ENCODE measurements at places on chromosomes 12 and 14. TPM values are rescaled to one million over a fixed set of nuclear protein-coding genes. Genes with fewer than 3 reads are reported as not detected.
A peak's percentile ranks its signal among the peaks of the same experiment; 100 is the strongest.

- DNase-seq, result no peak
Measured at GRCh38 chr14:72444701-72445100, 449.2 kb downstream of the DPF3 start.

DNA sequence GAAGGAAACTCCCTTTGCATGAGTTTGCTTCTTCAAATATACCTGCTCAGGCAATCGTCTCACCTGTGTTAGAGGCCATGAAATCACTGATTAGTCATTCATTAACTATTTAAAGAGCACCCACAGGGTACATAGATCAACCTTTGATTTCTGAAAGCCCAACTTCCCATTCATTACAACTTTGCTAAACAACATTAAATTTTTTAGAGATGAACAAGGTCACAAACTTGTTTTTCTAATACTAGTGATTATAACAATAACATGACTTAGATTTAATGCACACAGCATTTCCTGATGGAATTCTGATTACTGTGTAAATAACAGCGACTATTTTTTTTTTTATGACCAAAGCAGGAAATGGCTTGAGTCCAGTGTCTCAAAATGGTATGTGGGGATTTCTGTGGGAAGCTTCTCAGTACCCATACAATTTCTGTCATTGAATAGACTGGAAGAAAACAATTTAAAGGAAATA is 5.4 kb upstream of the ERO1A start:
- no peak for DNase-seq

- DNase-seq, result no peak
Measured at GRCh38 chr12:62301080-62301798, 41.0 kb downstream of the USP15 start.

- DNase-seq, result no peak
Measured at GRCh38 chr12:92735131-92735721, 32.4 kb downstream of the PLEKHG7 start.

DNA sequence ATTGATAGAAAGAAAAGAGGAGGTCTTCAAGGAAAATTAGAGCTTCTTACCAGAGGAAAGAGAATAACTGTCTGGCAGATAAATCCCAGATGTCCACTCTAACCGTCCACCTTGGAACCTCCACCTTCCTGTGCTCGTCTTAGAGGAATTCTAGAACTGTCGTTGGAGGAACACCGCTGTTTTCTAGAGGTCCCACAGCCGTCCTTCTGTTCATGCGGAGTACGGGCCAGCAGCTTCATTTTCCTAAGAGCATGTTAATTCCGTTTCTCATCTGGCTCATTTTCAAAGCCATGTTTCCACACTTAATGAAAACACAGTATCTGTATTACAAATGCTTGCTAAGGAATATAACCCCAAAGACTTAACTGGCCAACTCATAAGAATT is 107.9 kb upstream of the ESRRB start:
- no peak for DNase-seq

- DNase-seq, result no peak
Measured at GRCh38 chr12:119230807-119231206, 52.1 kb downstream of the HSPB8 start.

DNA sequence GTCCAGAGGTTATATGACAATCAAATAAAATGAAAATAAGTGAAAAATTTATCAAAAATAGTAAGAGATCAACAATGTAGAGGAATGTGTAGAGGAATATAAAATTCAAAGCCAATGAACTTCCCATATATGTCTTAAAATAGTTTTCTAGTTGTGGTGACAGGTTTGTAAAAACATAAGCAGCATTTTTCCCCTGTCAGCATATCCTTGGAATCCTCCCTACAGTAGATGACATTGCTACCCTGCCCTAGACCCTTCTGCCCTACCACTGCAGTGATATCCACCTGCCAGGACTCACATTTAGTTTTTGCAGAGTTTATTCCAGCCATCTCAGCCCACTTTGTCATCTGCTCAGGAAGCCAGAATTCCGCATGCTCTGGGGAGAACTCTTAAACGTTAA is 842.0 kb downstream of the RPS29 start:
- no peak for DNase-seq

DNA sequence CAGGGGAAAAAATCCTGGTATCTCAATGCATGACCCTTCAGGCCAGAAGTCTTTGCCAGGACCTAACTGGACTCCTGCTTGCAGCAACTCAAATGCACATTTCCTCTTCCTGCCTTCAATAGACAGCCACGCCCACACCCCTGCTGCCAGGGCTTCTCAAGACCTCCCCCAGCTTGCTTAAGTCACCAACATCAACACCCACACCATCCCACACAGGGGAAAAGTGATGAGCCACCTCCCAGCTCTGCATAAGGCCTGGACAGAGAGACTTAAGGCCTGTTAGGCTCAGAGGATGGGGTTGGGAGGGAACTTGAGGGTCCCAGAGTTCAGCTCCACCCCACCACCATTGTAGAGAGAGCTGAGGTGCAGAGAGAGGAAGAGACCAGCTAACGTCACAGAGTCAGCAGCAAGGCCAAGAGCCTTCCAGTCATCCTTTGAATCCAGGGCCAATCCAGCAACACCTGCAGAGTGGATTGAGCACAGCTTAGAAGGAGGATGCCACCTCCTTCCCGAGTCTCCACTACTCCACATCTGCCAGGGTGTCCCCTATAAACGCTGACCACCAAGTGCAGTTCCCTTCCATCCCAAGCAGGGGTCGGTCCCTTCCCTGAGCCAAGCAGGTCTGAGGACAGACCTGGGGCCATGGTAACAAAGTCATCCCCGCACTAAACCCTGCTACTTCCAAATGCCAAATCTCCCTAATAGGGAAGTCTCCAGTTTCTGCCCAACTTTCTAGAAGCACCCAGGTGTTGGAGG is 50.0 kb downstream of the KDM2B start:
- DNase-seq, result peak; percentile 72

- no peak for DNase-seq
Measured at GRCh38 chr14:92937051-92937937, 14.3 kb downstream of the CHGA start.

- no peak for DNase-seq
Measured at GRCh38 chr12:98296462-98297079, 218.8 kb upstream of the TMPO start.

GRCh38 chr14:100424504-100425428 is 101.6 kb downstream of the SLC25A47 start:
- DNase-seq, result no peak

DNA sequence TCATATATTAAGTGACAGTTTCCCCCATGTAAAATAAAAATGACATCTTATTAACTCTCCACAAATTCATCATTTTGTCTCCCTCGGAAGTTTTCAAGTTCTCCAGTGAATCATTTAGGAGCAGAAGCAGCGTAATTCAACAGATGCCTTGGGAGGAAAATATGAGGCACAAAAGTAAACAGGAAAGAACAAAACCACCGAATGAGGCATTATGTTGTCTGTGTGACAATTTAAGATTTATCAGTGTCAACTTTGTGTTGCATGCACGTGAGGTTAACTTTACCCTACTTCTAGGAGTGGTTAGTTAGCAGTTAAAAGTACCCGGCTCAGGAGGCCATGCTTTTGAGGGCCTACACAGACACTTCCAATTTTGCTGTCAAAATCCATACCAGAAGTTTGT is 258.6 kb downstream of the IPO8 start:
- DNase-seq, result no peak

DNA sequence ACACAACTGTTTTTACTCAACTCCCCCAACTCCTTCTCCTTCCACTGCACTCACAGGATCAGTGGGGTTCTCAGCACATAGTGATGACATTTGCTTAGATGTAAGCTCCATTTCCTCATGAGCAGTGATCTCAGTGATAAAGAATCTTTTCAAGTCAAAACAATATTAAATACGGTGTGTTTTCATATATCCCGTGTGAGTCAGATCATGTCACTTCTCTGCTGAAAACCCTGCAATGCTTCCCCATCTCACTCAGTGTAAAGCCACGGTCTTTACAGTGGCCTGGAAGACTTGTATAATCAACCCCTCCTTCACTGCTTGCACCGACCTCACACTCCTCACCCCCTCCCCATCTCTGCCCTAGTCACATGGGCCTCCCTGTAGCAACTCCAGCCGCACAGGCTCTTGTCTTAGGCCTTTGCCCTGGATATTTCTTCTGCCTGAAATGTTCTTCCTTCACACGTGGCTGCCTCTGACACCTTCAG is 149.7 kb upstream of the ARHGAP5 start:
- no peak for DNase-seq

DNA sequence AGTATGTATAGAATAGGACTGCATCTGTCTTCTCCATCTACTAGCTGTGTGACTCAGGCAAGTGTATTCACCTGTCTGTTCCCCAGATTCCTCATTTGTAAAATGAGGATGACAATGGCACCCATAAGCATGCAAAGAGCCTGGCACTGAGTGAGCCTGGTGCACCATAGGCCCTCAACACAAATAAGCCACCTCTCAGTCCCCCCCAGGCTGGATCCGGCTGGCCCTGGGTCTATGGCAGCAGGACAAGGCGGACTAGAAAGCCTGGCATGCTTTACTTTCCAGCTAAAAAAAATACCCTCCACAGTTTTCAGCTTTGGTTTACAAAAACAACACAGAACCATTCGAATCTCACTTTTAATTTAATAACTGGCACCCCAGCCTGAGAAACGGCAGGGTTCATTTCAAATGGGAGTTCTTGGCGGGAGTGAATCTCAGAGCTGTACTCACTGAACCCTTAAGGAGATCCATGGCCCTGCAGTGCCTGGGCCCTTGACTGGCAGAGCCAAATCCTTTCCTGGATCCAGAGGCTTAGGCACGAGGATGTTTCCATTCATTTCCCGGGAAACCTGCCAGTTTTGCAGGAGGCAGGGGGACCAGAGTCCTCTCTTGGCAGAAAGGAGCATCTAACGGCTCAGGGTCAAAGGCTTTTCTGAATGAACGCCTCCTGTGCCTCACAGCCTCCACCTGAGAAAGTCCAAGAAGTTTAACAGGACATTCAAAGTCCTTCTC is 17.7 kb downstream of the SYNE3 start:
- DNase-seq, result no peak

GRCh38 chr12:89117448-89118034 is 234.8 kb downstream of the DUSP6 start:
- DNase-seq, result no peak

DNA sequence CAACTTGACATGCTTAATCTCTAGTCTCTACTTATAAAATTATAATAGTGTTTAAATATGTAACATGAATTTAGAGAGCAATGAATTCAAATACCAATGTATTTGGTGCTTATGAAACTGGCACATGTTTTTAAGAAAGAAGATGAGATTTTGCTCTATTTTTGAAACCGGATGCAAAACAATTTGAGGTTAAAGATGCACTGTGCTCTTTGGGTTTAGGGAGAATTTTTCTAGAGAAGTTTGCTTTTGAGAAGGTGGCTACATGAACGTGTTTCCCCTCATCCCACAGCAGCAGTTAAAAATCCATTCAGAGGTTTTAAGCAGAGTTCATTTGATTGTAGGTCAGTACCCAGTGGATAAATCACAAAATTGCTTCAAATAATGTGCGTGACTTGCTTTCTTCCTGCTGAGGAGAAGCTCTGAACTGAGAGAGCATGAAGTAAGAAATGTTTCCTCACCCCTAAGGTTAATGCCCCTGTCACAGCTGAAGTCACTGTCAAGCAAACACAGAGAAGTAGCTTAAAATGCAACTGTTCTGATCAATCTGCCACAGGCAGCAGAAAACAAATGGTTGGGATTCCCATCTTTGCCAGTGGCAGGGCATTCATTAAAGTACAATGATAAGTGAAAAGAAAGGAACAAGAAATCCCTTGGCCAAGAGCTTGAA is 241.9 kb upstream of the SYT1 start:
- no peak for DNase-seq

DNA sequence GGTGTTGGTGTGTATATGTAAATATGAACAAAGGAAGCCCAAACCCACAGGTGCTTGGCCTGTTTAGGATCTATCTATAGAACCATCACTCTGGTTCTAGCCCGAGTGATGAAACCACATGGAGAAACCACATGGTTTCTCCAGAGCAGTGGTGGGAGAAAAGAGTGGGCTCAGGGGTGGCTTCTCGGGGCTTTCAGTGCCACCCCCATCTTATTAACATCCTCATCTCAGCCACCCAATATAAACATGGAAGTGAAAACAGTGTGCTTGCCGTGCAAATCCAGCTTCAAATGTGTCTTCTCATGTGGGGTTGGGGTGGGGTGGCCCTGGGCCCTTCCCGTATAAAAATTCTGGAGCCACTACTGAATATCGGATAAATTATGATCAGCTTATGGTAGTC is 109.0 kb downstream of the STAB2 start:
- DNase-seq, result no peak

Gene CLEC2A
- total RNA-seq, result not detected

Gene KCNH5
- not detected for total RNA-seq

Gene CCDC175
- not detected for total RNA-seq

Gene KLHL33
- total RNA-seq, result 0.27 TPM

Gene ERP27
- total RNA-seq, result 13.1 TPM

Gene NCKAP5L
- 12.0 TPM for total RNA-seq

Gene TMCC3
- 0.10 TPM for total RNA-seq
